ENCODE measurements at places on chromosomes 12 and 14.

- DNase-seq = no peak
Measured at GRCh38 chr12:27101290-27101689, 18.9 kb upstream of the C12orf71 start.

GRCh38 chr14:58944343-58944967, 244.0 kb upstream of the DAAM1 start:
- DNase-seq = no peak

- no peak for DNase-seq
Measured at GRCh38 chr12:98421316-98421715, 94.1 kb upstream of the TMPO start.

DNA sequence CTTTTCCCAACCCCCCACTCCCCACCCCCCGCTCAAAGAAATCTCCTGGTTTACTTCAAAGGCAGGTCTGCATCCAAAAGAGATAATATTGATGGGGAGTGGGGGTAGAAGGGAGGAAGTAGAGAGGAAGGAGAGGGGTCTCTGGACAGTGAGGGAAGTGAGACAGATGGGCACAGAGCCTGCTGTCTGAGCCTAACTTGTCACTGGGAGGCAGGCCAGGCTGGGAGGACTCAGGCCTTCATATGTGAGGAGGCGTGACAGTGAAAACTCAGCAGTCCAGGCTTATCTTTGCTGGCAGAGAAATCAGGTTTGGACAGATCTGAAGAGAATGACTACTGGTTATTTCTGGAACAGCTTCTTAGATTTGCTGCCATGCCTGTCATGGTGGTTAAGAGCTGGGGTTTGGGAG, 192.3 kb downstream of the NUAK1 start:
- no peak for DNase-seq

- DNase-seq = no peak
Measured at GRCh38 chr12:66065641-66066136, 64.9 kb downstream of the LLPH start.

DNA sequence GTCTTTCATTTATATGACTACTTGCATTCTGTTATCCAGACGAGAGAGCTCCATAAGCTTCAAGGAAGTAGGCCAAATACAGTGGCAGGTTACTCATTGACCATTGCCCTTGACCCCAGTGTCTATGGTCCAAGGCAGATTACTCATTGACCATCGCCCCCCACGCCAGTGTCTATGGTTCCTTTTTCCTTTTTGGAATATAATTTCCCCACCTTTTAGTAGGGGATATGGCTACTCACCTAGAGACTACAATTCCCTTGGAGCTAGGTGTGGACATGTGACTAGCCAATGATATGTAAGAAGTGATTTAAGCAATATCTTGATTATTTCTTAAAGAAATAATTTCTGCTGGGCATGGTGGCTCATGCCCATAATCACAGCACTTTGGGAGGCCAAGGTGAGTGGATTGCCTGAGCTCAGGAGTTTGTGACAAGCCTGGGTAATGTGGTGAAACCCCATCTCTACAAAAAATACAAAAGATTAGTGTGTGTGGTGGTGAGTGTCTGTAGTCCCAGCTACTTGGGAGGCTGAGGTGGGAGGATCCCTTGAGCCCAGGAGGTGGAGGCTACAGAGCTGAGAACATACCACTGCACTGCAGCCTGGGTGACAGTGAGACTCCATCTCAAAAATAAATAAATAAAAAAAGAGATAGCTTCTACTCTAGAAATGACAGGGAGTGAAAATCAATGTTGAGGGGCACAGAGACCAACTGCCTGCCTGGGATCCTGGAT, 32.6 kb downstream of the SIX4 start:
- no peak for DNase-seq

- DNase-seq = peak; percentile 25
Measured at GRCh38 chr12:123149501-123150274, 1.2 kb downstream of the PITPNM2 start.

DNA sequence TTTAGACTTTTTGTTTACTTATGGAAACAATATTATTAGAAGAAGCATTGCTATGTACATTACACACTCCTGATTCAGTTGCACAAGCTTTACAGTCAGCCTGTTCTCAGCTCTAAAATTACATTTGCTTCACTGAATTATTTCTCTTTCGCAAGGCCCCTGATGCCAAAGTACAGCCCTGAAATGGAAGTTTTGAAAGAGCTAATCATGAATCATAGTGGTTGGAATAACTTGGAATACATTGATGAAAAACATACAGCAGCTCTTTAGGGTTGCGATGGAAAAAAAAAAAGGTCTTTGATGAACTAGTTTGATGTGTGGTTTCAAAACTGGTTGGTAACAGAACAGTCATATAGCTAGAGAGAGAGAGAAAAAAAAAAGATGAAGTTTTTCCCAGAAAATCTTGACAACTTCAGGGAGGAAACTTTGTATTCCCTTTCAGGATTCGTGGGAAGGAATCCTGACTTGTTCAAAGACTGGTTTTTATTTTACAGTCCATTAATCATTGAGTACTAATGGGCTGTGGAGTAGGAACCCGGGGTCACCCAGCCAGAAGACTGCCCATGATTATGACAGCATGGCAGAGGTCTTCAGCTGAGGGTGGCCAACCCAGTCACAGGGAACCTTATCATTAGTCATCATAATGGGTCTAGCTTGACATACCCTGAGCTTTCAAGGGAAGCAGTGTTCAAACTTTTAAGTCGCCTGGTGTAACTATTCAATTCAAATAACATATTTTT, 460.1 kb downstream of the NAV3 start:
- no peak for DNase-seq

DNA sequence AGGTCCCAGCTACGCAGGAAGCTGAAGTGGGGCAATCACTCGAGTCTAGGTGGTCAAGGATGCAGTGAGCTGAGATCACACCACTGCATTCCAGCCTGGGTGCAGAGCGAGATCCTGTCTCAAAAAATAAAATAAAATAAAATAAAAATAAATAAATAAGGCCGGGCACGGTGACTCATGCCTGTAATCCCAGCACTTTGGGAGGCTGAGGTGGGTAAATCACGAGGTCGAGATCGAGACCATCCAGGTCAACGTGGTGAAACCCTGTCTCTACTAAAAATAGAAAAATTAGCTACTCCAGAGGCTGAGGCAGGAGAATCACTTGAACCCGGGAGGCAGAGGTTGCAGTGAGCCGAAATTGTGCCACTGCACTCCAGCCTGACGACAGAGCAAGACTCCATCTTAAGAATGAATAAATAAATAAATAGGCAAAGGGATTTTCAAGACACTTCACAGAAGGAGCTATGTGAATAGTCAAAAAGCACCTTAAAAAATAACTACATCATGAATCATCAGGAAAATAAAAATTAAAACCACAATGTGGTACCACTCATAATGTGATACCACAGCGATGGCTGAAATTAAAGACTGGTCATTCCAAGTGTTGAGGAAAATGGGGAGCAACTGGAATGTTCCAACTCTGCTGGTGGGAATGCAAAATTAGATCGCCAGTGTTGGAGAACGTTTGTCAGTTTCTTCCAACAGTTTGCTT, 92.9 kb upstream of the TBX3 start:
- DNase-seq = no peak
